ENCODE measurements at places on chromosomes 4 and X.

GRCh38 chrX:47568656-47569295, 7.8 kb downstream of the ARAF start:
- DNase-seq: no peak

DNA sequence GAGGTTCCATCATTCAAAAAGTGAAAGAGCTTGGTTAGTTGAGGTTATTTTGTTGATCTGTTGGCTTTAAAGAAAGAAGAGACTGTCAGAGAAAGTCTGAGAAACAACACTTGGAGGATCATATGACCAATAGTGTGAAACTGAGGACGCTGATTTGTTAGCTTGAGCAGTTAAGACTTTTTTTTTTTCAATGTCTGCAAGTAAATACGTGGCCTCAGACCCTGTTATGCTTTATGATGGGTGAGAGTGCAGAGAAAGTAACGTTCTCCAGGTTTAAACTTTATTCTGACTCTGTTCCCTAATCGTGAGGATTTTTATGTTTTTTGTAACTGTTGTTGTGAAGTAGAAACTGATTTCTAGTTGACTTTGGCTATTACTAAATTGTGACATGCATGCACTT, 45.9 kb downstream of the GAB1 start:
- DNase-seq: no peak

DNA sequence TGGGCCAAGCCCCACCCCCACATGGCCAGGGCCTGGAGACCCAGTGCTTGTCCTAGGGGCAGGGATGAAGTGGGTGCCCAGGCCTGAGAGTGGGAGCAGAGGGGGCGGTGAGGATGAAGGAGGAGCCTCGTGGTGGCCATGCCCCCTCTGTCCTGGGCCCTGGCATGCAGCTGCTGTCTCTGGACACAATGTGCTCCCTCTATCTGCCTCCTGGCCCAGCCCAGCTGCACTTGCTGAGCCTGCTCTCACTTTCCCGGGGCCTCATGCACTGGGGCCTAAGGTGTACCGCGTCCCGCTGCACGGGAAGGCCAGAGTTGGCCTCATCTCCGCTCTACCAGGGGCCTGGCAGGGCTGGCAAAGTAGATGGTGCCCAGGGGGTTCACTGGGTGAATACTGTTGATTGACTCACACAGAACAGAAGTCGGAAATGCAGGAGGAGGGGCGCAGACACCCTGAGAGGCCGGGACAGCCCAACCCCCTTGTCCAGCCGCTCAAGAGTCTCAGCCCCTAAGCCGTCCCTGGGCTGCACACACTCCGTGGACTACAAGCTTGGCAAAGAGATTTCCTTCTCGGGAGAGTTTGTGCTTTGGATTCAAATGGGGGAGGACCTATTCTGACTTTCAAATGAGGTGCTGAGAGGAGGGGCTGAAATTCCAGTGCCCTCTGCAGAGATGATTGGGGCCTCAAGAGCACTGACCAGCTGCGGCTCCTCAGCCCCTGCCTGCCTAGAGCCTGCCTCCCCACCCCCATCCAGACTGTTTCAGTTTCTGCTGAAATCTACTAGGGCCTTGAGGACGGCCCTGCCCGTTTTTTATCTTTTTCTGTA, 112.4 kb downstream of the PSAPL1 start:
- no peak for DNase-seq

DNA sequence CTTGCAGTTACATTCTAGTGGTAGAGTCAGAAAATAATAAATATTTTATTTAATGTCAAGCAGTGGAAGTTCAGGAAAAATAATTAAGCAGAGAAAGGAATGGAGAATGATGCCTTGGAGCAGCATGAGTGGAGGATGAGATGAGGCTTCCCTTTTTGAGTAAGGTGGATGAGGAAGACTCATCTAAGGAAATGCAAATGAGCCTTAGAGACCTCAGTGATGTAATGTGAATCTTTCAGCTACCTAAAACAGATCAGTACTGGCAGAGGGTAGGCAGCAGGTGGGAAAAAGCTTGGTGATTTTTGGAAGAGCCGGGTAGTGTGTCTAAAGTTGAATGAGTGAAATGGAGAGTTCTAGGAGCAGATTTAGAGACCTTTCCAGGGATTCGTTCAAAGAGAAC, 118.2 kb downstream of the GRID2 start:
- no peak for DNase-seq

GRCh38 chrX:69282893-69283690, 117.8 kb upstream of the PJA1 start:
- DNase-seq: no peak

GRCh38 chr4:40317916-40318658, 17.0 kb upstream of the CHRNA9 start:
- no peak for DNase-seq

- DNase-seq: no peak
Measured at GRCh38 chr4:80058740-80059139, 14.3 kb downstream of the ANTXR2 start.

DNA sequence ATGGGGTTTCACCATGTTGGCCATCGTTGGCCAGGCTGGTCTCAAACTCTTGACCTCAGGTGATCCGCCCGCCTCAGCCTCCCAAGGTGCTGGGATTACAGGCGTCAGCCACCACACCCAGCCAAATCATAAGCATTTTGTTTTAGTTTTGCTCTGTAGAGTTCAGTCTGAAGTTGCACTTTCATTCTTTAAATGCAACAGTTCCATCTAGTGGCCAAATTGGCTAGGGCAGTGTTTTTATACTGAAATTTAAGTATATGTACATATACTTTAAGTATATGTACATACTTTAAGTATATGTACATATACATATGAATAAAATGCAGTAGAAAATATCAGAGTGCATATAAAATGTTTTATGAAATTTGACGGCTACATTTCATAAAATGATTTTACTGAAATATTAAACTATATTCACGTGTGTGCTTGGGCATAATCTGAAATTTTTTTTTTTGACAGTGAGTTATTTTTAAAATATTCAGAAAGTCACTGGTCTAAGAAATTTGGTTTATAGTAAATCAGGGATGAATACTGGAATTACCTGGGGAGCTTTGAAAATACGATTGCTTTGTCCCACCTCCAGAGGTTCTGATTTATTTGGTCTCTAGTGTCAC, 145.5 kb downstream of the NWD2 start:
- DNase-seq: no peak

- no peak for DNase-seq
Measured at GRCh38 chr4:166862032-166862431, 372.3 kb downstream of the SPOCK3 start.

DNA sequence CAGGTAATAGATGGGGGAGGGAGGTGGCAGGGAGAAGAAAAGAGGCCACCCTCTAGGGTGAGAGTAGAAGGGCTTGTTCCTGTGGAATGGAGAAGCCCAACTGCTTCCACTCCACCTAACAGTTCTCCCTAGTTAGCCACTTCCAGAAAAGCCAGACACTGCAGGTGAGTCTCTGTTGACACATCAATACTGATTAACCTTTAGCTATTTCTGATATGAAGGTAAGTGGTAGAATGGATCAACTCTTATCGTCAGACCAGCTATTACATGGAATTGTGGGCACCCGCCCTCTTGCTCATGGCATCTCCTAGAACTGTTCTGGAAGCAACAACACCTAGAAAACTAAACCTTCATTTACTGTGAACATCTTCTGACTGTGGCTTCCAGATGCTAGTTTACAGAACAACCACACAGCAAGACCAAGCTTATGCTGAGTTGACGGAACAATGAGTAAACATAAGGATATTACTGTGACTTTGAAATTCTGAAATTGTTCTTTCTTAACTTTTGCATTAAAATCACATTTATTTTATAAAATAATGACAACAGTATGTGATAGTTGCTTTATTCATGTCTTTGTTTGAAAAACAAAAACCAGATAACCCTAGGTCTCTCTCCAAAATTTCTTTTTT, 44.7 kb downstream of the ANXA3 start:
- DNase-seq: no peak

- no peak for DNase-seq
Measured at GRCh38 chr4:3332498-3332897, 39.7 kb downstream of the RGS12 start.

DNA sequence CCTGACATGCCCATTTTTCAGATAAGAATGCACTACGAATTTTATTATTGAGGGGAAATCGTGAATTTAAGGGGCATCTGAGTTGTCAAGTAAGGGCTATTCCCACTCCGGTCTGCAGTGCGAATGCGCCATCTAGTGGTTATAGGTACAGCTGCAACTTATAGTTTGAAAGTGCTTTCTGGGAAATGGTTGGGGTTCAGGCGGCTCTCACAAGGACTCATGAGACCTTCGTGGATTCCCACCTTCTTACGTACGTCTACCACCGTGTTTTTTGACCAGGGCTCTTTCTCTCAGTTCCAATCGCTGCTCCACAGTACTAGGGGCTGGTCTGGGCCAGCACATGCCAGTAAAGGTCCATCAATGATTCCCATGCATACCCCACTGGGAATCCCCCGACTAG, 12.3 kb downstream of the MSL3 start:
- no peak for DNase-seq

DNA sequence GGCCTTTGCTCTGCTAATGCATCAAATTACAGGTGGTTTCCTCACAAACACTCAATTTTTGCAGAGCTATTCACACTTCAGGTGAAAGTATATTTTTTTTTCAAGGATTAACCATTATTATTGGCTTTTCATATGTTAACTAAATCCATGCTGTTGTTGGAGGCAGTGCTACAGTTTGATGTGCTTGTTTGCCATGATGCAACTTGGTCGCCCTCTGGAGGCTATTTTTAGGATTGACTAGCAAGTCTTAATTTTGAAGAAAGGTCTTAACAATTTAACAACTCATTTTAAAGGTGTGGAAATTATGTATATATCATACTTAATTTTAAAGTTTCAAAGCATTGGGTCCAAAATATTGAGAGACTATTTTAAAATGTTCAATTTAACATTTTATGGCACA, 168.8 kb upstream of the FAM47A start:
- DNase-seq: no peak

GRCh38 chrX:134634691-134635090, 23.6 kb downstream of the PLAC1 start:
- DNase-seq: no peak

- DNase-seq: no peak
Measured at GRCh38 chr4:4861390-4862018, 2.0 kb downstream of the MSX1 start.

DNA sequence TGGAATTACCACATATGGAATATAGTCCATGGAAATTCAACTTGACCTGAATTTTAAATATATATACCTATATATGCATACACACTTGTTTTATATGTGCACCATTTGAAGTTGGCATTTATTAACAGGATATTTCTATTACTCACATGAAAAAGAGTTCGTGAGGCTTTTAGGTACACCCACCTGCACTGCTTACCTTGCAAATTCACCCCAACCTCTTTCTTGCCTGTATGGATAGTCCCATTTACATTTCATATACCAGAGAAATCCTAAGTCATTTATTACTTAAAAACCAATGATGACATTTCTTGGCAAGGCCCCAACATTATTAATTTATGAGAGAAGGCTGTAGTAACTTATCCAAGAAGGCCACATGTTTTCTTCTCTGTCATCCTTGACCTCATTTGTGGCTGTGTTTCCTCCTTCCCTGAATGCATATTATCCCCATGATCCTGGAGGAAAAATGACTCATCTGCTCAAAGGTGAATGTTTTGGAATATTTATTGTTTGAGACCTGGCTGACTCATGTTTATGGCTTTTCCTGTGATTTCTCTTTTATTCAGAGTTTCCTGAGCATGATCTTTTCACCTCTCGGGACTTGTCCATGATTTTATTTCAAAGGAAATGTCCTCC, 62.2 kb upstream of the FAM241A start:
- no peak for DNase-seq

DNA sequence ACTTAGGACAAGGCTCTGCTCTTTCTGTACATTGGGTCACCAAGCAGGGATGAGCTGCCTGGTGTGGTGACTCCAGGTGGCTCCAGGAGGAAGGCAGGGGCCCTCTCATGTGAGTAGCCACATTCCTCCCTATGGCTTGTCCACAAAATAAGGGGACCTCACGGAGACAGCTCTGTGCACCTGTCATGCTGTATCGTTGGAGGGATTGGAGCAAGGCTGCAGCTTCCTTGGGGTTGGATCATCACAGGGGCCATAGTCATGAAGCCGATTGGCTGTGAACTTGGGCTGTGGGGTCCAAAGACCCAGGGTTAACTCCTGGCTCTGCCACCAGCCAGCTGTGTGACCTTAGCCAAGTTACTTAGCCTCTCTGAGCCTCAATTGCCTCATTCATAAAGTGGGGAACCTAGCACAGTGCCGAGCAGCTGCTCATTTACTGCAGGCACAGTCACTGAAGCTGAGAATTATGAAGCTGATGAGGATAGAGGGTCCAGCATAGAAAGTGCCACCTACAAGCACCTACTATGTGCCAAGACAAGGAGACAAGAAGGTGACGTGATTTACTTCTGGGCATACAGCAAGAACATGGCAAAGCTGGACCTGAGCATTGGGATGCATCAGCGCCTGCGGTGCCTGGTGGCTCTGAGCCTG, 11.8 kb upstream of the KIAA0232 start:
- no peak for DNase-seq

GRCh38 chrX:13797512-13797911, 19.4 kb downstream of the GPM6B start:
- DNase-seq: no peak

DNA sequence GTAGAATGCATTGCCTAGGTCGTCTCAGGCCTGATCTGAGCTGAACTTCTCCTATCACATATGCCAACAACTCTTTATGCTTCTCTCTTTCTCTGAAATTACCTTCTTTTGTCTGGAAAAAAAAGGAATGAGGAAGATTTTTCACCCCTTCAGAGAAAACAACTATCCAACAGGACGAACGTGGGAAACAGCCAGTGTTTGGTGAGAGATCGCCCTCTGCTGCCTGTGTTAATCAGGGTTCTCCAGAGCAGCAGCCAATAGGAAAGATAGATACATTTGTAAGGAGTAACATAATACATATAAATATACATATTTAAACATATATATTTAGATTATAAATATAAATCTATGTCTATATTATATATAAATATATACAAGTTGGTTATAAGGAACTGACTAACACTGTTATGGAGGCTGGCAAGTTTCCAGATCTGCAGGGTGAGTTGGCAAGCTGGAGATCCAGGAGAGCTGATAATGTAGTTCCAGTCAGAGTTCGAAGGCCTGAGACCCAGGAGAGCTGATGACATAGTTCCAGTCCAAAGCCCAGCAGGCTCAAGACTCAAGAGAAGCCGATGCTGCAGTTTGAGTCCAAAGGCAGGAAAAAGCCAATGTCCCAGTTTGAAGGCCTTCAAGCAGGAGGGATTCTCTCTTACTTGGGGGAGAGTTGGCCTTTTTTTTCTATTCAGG, 13.3 kb downstream of the CETN2 start:
- DNase-seq: no peak

DNA sequence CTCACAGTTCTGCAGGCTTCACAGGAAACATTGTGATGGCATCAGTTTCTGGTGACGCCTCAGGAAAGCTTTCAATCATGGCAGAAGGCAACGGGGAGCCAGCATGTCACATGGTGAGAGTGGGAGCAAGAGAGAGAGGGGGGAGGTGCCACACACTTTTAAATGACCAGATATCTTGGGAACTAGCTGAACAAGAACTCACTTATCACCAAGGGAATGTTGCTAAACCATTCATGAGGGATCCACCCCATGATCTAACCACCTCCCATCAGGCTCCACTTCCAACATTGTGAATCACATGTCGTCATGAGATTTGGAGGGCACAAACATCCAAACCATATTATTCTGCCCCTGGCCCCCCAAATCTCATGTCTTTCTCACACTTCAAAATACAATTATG, 43.3 kb upstream of the GPR173 start:
- DNase-seq: no peak
